ENCODE measurements at places on chromosomes 1 and 21.

GRCh38 chr1:60386249-60386648 lies 312.7 kb upstream of the C1orf87 start:
- no peaks in the 10 kb centered on the region for H3K36me3 ChIP-seq
- H3K27ac ChIP-seq = no peak overlapping the region
- DNase-seq = no peak

DNA sequence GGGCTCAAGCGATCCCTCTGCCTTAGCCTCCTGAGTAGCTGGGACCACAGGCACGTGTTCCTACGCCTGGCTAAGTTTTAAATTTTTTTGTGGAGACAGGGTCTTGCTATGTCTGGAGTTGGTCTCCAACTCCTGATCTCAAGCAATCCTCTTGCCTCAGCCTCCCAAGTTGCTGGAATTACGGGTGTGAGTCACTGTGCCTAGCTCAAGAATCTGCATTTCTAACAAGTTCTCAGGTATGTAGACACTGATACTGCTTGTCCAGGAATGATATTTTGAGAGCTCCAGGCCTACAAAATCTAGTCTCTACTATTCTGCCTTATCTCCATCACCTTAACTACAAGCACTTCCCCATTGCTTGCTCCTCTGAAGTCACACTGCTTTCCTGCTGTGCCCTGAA lies 22.3 kb downstream of the ANGPTL7 start:
- no peak overlapping the region for H3K27ac ChIP-seq
- H3K4me3 ChIP-seq = no peak overlapping the region
- H3K27me3 ChIP-seq = no peaks in the 10 kb centered on the region
- peaks cover 24% of the 10 kb centered on the region for H3K36me3 ChIP-seq

DNA sequence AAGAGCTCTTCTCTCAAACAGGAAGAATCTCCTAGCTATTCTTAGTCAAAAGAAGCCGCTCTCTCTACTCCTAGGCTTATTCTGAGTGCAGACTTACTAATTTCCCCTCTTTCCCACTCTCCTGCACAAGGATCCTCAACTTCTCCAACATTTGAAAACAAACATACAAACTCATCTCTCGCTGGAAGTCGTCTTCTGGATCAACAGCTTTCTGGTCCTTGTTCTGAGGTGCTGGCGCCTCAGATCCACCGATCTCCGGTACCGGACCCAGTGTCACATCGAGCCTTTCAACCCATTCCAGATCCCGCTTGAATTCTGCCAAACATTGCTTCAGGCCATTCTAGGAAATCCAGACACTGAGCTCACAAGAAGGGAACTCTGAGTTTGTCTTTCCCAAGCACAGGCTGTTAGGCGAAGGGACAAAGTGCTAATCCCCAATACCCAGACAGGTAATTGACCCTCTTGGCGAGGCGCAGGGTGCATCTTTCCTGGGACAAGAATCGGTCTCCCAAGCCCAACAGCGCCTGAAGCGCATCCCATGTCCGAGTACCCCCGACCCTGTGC lies 696 bp downstream of the EBNA1BP2 start:
- H3K4me1 ChIP-seq = peaks cover 6% of the 10 kb centered on the region
- H3K27me3 ChIP-seq = peaks cover 19% of the 10 kb centered on the region
- peak overlapping the region; percentile 81 for H3K27ac ChIP-seq
- peak overlapping the region; percentile 84 for H3K4me3 ChIP-seq

GRCh38 chr1:33466159-33466558 lies 6.3 kb upstream of the ZSCAN20 start:
- H3K27ac ChIP-seq = no peak overlapping the region
- no peaks in the 10 kb centered on the region for H3K27me3 ChIP-seq
- peaks cover 2% of the 10 kb centered on the region for H3K4me1 ChIP-seq
- no peak for DNase-seq
- no peaks in the 10 kb centered on the region for H3K36me3 ChIP-seq
- H3K4me3 ChIP-seq = no peak overlapping the region

- H3K4me1 ChIP-seq = peaks cover 21% of the 10 kb centered on the region
- peak overlapping the region; percentile 16 for H3K4me3 ChIP-seq
- no peak for DNase-seq
- H3K36me3 ChIP-seq = no peaks in the 10 kb centered on the region
- H3K27ac ChIP-seq = peak overlapping the region; percentile 90
- H3K27me3 ChIP-seq = no peaks in the 10 kb centered on the region
Measured at GRCh38 chr1:1630191-1630964, 1.6 kb upstream of the MMP23B start.

GRCh38 chr1:245716561-245716960 lies 561.8 kb downstream of the KIF26B start:
- H3K27me3 ChIP-seq = no peaks in the 10 kb centered on the region
- H3K4me1 ChIP-seq = peaks cover 7% of the 10 kb centered on the region
- H3K36me3 ChIP-seq = no peaks in the 10 kb centered on the region
- no peak overlapping the region for H3K4me3 ChIP-seq
- DNase-seq = no peak
- H3K27ac ChIP-seq = no peak overlapping the region

Data from esophagus squamous epithelium (tissue), 5 donors.